ENCODE measurements at places on chromosomes 1 and 21. TPM values are rescaled to one million over a fixed set of nuclear protein-coding genes. Genes with fewer than 3 reads are reported as not detected.

Gene FCRLA
- not detected for total RNA-seq

Gene OR2T29
- total RNA-seq = not detected

Gene ZNF593OS
- not detected for total RNA-seq

Gene HMGB4
- not detected for total RNA-seq

Gene TNFRSF9
- 270 TPM for total RNA-seq

Gene UMODL1
- total RNA-seq = not detected

Gene KCNA3
- total RNA-seq = 23.9 TPM
